Activated naive CD4-positive, alpha-beta T cell treated with anti-CD3 and anti-CD28 coated beads, Interleukin-2, amount 50 U/mL, for 72 hours (primary cell): ENCODE measurements at places on chromosomes 6 and 20. TPM values are rescaled to one million over a fixed set of nuclear protein-coding genes. Genes with fewer than 3 reads are reported as not detected.

GRCh38 chr6:146997062-146997461, 207.2 kb upstream of the STXBP5 start:
- DNase-seq = no peak

GRCh38 chr6:102197211-102197610, 803.7 kb downstream of the GRIK2 start:
- DNase-seq = no peak

GRCh38 chr20:54063992-54064676, 6.3 kb downstream of the BCAS1 start:
- no peak for DNase-seq

GRCh38 chr20:12327205-12327604, 409.5 kb downstream of the BTBD3 start:
- no peak for DNase-seq

- DNase-seq = no peak
These were observed 77.8 kb downstream of the SYCP2L start for GRCh38 chr6:10964684-10965083.

SLC35F1 gene
- total RNA-seq = not detected

CRYBG1 gene
- total RNA-seq = 23.0 TPM

GRCh38 chr6:22411376-22412105, 114.7 kb upstream of the PRL start:
- no peak for DNase-seq

DNA sequence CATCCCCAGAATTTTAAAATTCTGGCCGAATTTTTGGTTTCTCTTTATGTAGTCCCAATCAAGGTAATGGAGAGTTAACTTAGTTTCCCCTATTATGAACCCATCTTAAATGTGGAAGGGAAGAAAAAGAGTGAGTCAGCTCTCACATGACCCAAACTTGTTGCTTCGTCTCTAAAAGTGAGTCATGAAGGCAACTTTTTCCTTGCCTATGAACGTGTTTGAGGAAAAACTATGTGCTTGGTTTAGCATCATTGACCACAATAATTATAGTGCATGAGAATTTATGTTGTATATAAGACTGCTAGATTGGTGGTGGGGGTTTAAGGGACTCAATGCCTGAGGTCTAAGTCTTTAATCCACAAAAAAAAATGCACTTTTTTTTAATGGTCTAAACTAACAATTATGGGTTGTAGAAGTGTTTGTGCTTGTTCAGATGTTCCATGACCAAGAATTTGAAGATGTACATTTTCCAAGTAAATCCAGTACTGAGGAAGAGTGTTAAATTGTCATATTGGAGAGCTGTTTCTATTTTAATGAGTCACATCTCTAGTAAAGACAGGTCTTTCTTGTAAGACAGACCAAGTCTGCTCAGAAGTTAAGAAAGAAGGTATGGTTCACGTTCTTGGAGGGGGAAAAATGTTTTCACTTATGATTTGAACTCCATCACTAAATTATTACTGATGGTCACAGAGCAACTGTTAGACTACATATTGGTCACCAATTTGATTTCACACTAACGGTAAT, 409.9 kb upstream of the MARCKS start:
- DNase-seq = no peak

APMAP gene
- total RNA-seq = 57.6 TPM

COL11A2 gene
- total RNA-seq = 4.6 TPM

BCAS4 gene
- total RNA-seq = 19.3 TPM

DNA sequence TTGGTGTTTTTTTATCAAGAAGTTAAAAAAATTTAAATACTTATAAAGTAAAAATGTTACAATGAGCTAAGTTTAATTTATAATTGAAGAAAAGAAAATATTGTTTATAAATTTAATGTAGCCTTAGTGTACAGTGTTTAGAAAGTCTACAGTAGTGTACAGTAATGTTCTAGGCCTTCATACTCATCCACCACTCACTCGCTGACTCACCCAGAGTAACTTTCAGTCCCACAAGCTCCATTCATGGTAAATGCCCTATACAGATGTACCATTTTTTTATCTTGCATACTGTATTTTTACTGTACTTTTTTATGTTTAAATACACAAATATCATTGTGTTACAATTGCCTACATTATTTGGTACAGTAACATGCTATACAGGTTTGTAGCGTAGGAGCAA, 26.0 kb downstream of the HTR1E start:
- DNase-seq = no peak

HSPA1L gene
- total RNA-seq = 2.3 TPM

- DNase-seq = no peak
These were observed 295.0 kb upstream of the PRDM1 start for GRCh38 chr6:105791179-105791578.

TRIM31 gene
- total RNA-seq = not detected

DNA sequence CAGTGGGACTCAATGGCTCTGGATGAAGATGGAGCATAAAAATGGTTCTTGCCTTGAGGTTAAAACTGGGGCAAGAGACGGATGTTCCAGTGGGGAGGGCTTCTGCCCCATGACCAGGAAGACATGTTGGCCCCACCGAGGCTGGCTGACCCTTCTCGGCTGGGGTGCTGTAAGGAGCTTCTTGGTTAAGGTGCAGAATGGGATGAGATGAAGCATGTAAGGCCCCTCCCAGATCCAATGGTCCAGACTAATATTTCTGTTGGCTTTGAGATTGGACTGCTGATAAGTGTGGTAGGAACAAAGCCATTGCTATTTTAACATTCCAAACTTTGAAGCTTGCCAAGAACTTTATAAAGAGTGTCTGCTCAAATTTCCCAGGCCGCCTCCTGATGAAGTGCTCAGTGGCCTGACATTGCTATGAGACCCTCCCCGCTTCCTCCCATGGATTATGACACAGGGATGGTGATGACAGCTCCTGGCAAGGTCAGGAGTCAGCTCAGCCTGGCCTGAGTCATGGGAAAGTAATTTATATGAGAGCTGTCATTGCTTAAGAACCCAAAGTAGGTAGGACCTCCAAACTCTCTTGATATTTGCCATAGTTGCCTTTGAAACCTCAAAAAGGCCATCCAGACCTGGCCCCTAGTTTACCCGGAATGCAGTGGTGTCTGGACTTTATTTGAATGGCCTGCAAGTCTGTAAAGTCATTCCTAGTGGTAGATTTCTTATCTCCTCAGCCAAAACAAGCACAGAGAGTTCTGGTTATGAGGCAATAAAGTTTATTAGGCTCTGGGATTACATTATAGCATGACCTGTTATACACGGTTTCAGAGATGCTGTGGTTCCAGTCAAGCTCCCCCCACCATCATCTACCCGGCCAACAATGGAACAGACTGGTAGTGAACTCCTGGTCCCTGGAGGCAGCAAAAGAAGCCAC, 55.2 kb downstream of the TGM2 start:
- DNase-seq = no peak

DNA sequence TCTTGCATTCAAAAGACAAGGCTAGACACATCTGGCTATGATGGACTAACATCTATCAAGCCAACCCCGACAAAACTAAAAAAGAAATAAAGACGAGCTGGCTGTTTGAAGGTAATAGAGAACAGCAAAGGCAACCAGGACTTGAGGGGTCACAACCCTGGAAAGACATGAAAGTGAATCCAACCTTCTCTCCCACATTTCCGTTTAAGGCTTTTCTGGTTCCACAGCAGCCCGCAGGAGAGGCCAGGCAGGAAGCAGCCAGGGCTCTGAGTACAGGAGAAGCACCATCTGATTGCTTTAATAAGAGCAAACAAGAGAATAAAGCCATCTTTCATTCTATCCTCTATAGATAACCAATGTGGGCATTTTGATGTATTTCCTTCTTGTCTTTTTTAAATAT, 14.3 kb downstream of the CNKSR3 start:
- DNase-seq = no peak

DNA sequence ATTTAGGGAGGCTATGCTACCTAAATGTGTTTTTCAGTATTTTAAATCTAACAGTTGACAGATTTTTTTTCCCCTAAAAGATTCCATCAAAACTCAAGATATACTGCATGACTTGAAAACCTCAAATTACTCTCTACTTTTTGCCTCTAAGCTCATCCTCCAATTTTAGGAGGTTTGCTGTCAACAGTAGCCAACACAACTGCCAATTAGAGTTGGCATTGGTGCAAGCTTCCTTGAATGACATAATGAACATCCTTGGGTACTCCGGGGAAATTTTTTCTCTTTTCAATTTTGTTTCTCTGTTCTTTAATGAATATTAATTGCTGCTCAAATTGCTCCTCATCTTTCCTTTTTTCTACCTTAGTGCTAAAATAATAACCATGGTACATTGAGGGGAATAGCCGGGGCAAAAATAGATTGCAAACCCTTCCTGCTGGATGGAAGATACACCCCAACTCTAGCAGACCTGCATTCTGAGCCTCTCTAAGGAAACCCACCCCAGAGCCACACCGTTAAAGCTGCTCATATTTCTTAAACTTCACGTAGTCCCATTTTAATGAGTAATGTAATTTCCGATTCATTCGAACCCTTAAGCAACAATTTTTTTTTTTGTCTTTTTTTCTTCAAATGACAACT, 34.3 kb downstream of the SLC22A23 start:
- no peak for DNase-seq

GABRR1 gene
- not detected for total RNA-seq

MMUT gene
- total RNA-seq = 14.3 TPM

DNA sequence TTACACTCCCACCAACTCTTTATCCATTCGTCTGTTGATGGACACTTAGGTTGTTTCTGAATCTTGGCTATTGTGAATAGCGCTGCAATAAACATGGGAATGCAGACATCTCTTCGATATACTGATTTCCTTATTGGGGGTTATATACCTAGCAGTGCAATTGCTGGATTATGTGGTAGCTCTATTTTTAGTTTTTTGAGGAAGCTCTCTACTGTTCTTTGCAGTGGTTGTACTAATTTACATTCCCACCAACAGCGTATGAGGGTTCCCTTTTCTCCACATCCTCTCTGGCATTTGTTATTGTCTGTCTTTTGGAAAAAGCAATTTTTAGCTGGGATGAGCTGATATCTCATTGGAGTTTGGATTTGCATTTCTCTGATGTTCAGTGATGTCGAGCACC, 4.6 kb upstream of the PFDN4 start:
- no peak for DNase-seq

NTSR1 gene
- total RNA-seq = not detected

- no peak for DNase-seq
These were observed 1.9 kb upstream of the SLC24A3 start for GRCh38 chr20:19210391-19211155.

- DNase-seq = no peak
These were observed 166.4 kb downstream of the EYA4 start for GRCh38 chr6:133407320-133408100.

DNA sequence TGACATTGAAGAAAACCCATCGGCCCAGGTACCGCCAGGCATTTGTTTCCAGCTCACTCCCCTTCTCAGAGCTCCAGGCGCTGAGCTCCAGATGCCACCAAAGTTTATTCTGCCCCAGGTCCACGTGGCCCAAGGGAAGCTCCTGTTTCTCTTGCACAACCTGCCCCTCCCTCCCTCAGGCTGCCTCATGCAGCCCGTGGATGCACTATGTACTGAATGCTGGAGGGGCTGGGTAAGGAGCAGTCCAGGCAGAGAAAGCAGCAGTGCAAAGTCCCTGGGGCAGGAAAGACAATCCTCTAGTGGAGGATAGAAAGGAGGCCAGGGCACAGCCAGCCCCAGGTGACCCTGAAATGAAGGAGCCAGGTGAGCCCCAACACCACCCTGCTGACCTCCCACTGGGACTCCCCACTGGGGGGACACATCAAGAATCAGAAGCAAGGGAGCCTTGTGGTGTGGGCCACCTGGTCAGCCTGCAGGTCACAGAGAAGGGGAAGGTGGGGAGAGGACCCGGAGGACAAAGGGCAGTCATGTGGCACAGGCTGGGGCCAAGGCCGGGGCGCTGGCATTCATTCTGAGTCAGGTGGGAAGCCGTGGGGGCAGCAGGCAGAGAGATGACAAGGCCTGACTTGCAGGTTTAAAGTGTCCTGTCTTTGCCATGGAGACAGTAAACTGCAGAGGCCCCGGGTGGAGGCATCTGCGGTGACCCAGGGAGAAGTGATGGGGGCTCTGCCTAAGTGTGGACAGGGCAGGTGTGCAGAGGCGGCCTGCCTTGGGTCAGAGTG, 230.1 kb downstream of the PREX1 start:
- DNase-seq = no peak

BTN1A1 gene
- 0.16 TPM for total RNA-seq

DNA sequence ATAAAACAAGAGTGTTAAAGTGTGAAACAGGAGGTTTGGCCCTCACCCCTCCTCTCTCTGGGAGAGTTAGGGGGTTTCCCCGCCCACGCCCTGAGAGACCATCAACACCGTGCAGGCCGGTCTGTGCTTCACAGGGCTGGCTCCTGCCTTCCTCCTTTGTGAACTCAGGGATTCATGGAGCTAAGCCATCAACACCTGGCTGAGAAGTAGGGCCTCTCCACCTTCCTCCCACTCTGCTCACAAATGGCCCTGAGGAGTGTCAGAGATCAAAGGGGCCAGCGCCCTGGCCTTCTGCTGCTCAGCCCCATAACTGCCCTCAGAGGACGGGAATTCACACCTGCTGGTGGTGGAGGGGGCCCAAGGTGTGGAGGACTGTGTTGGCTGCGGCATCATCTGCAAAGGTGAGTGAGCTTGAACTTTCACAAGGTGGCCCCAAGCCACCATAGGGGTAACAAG, 88.6 kb downstream of the PSMB1 start:
- no peak for DNase-seq

PLTP gene
- total RNA-seq = 12.9 TPM

DNA sequence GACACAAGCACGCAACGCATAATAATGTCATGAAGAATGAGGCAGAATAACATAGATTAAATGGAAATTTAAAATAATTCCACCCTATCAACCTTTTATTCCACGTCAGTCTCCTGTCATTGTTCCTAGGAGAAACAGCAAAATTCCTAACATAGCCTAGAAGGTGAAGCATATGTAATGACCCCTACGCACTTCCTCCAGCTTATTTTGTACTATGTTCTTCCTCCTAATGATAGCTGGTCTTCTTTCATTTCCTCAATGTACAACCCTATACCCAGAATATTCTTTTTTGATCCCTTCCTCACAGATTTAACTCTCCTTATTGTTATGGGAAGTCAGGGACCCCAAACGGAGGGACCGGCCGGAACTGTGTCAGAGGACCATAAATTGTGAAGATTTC, 122.0 kb upstream of the CARMIL1 start:
- no peak for DNase-seq

GRCh38 chr6:5681480-5681879, 325.2 kb downstream of the NRN1 start:
- DNase-seq = no peak

DNA sequence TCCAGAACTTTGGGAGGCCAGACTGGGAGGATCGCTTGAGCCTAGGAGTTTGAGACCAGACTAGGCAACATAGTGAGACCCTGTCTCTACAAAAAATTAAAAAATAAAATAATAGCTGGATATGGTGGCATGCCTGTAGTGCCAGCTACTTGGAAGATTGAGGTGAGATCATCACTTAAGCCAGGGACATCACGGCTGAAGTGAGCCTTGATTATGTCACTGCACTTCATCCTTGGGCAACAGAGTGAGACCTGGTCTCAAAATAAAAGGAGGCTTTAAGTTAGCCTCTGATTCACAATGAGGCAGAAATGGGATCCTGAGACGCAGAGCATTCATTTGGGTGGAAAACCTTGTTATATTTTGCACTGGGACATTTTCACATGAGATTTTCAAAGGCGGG, 57.0 kb downstream of the TULP4 start:
- DNase-seq = no peak
